ENCODE measurements at places on chromosomes 11 and 22. TPM values are rescaled to one million over a fixed set of nuclear protein-coding genes. Genes with fewer than 3 reads are reported as not detected.

DNAJC4 gene
- polyA plus RNA-seq, result 42.1 TPM

MGAT3 gene
- 0.66 TPM for polyA plus RNA-seq

AHNAK gene
- 145 TPM for polyA plus RNA-seq

MALAT1 gene
- 1,611 TPM for polyA plus RNA-seq

OR2D2 gene
- polyA plus RNA-seq, result 0.13 TPM

SLC6A5 gene
- not detected for polyA plus RNA-seq

CEP126 gene
- polyA plus RNA-seq, result 1.5 TPM

CHST1 gene
- polyA plus RNA-seq, result 0.04 TPM

INS gene
- not detected for polyA plus RNA-seq

EHF gene
- polyA plus RNA-seq, result not detected

CNGA4 gene
- polyA plus RNA-seq, result 0.11 TPM

TSKU gene
- 27.3 TPM for polyA plus RNA-seq

CYP2D6 gene
- polyA plus RNA-seq, result 0.77 TPM

OR5P2 gene
- polyA plus RNA-seq, result 0.40 TPM

OR6T1 gene
- polyA plus RNA-seq, result not detected

KCNJ1 gene
- not detected for polyA plus RNA-seq

HBB gene
- not detected for polyA plus RNA-seq

SOX10 gene
- polyA plus RNA-seq, result not detected

AGBL2 gene
- 1.7 TPM for polyA plus RNA-seq

TSGA10IP gene
- not detected for polyA plus RNA-seq

IL18 gene
- 1.5 TPM for polyA plus RNA-seq

NXPE4 gene
- not detected for polyA plus RNA-seq

PLAAT3 gene
- 17.6 TPM for polyA plus RNA-seq

TMPRSS5 gene
- polyA plus RNA-seq, result 0.10 TPM

CYTH4 gene
- polyA plus RNA-seq, result not detected

DEPDC7 gene
- 4.2 TPM for polyA plus RNA-seq

C2CD2L gene
- polyA plus RNA-seq, result 5.7 TPM

SMIM35 gene
- not detected for polyA plus RNA-seq

APOA4 gene
- not detected for polyA plus RNA-seq

APOL4 gene
- polyA plus RNA-seq, result 0.23 TPM

BIK gene
- polyA plus RNA-seq, result 0.09 TPM

CSRP3 gene
- polyA plus RNA-seq, result not detected

MMP26 gene
- not detected for polyA plus RNA-seq
